Stimulated activated CD8-positive, alpha-beta memory T cell treated with anti-CD3 and anti-CD28 coated beads, Interleukin-7, amount 100 ng/mL, for 4 hours (primary cell): ENCODE measurements at places on chromosomes 2 and 18.

- DNase-seq = no peak
Measured at GRCh38 chr18:72898870-72899269, 31.1 kb upstream of the NETO1 start.

DNA sequence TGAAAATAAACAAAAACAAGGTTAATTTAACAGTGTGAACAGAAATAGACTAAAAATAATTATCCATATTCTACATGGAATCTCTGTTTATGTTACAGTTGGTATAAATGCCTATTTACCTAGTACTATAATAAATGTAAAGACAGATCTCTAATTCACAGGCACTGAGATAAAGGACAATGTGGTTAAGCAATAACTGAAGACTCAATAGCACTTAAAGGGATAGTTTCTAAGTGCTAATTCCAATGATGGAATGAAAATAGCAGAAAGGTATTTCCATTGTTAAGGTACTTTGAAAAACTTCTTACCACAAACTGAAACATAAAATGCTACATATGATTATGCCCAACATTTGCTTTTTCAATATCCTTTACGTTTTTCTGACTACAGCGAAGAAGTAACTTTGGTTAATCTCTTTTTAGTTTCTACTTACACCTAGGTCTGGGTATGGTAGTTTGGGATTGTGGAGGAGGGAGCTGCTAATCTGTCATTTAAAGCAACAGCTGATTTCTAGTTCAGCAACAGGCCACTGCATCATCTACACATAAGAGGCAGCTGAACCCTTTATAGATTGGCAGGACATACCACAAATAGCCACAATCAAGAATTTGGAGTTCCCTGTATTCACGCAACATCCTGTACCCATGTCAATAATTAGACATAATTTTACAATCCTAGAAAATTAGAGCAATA lies 27.2 kb downstream of the MAP4K3 start:
- no peak for DNase-seq

- no peak for DNase-seq
Measured at GRCh38 chr2:118040891-118041290, 27.0 kb upstream of the CCDC93 start.

- no peak for DNase-seq
Measured at GRCh38 chr2:221410487-221410886, 161.6 kb downstream of the EPHA4 start.

DNA sequence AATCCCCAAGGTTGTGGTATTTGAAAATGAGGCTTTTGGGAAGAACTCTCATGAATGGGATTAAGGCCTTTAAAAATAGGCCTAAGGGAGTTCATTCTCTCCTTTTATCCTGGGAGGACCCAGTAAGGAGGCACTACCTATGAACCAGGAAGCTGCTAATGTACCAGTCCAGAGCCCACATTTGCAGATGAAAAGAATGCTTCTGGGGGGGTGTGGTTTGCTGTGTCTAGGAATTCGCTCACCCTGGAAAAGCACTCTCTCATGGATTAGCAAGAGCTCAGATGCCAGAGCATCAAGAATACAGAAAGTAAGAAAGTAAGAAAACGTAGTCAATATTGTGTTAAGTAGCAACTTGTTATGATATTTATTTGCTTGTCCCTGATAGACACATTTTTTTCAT lies 785.7 kb upstream of the GYPC start:
- DNase-seq = no peak

GRCh38 chr18:59744271-59744721 lies 47.1 kb upstream of the CCBE1 start:
- DNase-seq = no peak

DNA sequence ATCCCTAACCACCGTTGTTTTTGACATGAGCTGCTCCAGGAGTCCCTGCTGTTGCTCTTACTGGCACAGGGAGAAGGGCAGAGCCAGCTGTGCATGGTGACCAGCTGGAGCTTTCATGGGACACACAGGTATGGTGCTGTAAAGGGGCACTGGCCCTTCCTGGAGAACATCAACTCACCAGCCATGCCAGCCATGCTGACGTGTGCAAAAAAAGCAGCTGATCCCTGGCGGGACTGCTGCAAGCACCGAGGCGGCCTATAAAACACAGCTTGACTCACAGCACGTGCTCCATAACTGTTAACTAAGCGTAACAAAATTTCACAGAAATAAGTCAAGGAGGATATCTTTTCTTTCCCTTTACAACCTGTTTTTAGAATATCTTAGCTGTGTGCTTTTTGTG lies 165.1 kb downstream of the TMEM163 start:
- DNase-seq = no peak

DNA sequence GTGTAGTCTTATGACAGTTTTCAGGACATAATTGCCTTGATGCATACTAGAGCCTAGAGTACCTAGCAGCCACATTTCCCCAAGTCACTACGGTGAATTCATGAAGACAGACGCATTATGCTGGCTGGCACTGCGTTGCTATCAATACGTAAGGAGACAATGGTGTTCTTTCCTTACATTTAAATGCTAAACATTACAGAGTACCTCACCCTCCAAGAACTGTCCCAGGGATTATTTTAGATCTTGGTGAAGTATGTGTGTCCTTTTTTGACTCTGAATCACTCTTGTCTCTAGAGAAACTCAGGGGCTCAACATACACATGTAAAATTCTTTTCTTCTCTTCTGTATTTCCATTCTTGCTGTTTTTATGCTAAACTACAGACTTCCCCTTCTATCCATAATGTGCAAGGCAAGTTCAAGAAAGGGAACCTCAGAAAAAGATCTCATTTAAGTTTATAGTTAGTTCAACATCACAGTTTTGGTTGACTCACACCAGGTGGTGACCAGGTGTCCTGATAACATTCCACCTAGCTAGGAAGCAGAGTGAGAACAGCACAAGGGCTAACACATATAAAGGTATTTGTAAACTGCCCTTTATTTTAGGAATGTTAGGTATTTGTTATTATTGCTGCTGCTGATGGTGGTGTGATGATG lies 212.4 kb upstream of the HNRNPA3 start:
- no peak for DNase-seq

DNA sequence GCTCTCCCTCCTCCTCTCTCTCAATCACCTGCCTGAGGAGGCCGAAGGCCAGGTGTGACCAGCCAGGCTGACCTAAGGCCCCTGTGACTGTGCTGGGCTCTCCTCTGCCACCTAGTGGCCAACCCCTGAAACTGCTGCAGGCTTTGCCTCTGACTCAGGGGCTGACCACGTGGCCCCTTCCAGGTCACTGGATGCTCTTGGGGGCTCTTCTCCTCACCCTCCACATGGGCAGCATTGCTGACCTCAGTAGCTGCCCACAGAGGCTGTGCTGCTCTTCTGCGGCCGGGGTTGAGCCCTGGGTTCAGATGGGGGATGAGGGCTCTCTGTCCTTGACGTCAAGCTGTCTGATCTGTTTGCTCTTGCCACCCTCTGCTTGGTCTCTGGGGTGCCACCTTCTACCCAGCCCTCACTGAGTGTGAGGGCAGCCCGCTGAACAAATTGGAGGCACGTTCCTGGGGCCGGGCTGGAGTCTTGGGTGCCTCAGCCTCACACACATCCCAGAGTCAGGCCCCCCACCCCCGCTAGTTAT lies 122.7 kb downstream of the TWIST2 start:
- peak; percentile 8 for DNase-seq

GRCh38 chr18:62198259-62198658 lies 11.2 kb downstream of the RELCH start:
- DNase-seq = no peak

- no peak for DNase-seq
Measured at GRCh38 chr2:164703915-164704706, 82.8 kb upstream of the GRB14 start.

GRCh38 chr2:152529420-152530115 lies 187.7 kb downstream of the PRPF40A start:
- DNase-seq = no peak

DNA sequence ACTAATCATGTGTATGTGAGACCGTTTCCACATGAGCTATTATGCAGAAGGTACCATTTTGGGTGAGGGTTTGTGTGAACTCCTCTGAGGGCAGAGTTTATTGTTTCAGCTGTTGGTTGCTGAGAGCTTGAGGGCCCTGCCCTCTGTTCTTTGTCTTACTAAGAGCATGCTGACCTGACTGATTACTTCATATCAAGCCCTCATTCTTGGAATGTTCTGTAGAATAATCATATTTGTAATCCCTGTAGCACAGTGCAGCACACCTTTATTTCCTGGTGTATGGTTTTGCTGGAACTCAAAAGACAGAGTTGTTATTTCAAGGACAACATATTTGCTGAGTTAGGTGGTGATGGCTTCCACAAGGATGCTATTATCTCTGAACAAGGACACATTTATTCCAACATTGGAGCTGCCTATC lies 118.5 kb downstream of the GALNT3 start:
- DNase-seq = no peak

GRCh38 chr2:128291844-128292598 lies 26.6 kb downstream of the HS6ST1 start:
- no peak for DNase-seq

DNA sequence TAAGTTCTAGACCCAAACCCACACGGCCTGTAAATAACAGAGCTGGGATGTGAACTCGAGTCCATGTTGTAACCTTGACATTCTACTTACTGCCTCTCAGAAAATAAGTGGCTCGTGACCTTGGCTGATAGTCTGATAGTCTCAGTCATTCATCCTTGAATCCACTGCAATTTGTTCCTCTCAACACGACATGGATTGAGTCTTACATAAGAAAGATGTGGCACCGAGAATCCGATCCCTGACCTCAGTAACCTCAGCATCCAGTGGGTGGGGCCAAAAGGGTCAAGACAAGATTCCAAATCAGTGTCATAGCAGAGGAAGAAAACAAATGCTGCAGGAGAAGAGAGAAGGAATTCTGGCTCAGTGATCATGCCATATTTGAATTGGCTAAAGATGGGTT lies 97.6 kb downstream of the MAPRE2 start:
- DNase-seq = no peak

DNA sequence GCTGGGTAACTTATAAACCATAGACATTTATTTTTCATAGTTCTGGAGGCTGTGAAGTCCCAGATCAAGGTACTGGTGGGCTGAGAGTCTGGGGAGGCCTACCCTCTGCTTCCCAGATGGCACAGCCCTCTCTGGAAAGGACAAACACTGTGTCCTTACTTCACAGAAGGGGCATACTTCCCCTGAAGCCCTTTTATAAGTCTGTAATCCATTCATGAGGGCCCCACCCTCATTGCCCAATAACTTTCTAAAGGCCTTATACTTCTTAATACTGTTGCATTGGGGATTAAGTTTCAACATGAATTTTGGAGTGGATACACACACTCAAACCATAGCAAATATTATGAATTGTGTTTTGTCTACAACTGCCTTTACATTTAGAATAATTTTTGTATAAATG lies 36.0 kb downstream of the ATIC start:
- DNase-seq = no peak

DNA sequence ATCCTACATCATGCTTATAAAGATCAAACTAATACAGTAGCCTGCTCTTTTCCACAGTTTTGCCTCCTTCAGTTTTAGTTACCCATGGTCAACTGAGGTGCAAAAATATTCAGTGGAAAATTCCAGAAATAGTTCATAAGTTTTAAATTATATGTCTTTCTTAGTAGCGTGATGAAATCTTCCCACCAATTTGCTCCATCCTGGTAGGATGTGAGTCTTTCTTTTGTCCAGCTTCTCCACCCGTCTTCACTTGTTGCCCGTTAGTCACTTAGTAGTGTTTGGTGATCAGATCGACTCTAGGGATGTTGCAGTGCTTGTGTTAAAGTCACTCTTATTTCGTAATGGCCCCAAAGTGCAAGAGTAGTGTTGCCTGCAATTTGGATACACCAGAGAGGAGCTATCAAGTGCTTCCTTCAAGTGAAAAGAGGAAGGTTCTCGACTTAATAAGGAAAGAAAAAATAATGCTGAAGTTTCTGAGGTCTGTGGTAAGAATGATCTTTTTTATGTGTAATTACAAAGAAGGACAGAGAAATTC lies 57.0 kb downstream of the CEP192 start:
- no peak for DNase-seq

GRCh38 chr2:238650536-238650935 lies 197.3 kb upstream of the TWIST2 start:
- no peak for DNase-seq

DNA sequence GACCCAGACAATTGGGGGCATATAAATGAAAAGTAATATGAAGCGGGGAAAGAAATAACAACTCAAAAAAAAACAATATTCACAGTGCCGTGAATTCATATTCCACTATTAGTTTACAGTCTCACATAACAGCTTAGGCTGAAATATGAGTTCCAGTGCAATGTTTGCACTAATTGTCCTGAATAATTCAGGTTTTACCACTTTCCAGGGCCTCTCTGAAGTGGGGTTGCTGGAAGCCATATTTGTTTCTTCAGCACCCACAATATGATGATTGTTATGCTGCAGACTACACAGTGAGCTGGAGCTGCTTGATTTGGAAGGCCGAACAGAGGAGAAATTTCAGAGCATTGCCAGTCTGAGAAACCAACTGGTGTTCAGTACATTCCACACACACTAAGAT lies 894.5 kb upstream of the ACVR2A start:
- DNase-seq = no peak
